ENCODE measurements at places on chromosomes 3 and 15.

GRCh38 chr3:183381673-183382072 is 46.7 kb downstream of the MCF2L2 start:
- DNase-seq, result no peak

DNA sequence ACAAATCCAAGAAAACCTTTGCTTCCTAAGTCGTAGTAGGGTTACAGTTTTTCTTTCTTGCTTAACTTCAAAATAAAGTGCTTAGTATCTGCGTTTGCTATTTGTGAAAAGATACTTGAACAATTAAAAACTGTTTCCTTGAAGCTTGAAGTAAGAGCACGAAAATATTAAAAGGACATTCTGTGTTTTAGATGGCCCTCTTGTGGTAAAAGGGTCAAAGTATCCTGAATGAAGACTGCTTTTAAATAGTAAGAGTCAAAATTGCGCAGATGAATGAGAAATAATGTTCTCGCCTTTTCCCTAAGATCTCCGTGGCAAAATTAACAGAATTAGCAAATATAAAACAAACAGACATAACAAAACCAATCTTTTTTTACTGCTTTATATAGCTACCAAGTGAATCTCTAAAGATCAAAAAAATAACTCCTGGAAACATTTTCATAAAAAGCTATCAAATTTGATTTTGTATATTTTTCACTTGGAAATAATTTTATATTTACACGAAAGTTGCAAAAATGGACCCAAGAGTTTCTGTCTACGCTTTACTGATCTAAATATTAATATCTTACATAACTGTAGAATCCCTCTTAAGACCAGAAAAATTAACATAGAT is 175.4 kb downstream of the MBNL1 start:
- peak; percentile 17 for DNase-seq

GRCh38 chr15:79773128-79773527 is 123.7 kb downstream of the MTHFS start:
- DNase-seq, result no peak

GRCh38 chr3:150238995-150239619 is 169.0 kb upstream of the TSC22D2 start:
- DNase-seq, result no peak

DNA sequence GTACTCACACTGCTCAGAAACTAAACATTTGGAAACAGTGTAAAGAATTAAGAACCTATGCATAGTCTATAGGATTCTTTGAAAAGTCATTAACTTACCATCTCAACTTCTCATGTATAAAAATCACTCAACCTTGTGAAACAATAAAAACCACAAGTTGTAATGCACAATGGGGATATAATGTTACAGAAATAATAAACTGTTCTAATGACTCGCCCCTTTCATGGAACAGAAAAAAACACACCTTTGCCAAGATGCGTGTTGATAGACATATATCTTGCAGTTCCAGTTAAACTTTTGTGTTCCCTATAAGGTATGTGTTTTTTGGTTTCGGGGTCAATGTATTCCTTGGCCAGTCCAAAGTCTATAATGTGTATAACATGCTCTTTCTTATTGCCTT is 50.8 kb upstream of the PPIB start:
- no peak for DNase-seq

DNA sequence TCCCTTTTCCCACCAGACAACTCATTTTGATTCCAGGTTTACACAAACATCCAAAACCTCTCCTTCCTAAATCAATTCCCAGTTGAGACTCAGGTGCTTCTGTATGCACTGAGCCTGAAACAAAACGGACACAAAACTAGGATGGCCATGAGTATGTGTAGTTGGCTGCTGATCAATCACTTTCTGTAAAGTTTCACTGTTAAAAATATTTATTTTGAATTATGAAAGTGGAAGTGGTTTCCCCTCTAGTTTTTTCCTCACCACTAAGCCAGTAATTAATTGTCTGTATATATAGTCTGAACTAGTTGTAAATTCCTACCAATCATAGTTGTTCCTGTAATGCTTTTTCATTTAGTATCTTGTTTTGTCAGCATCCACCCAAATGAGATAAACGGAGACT is 51.7 kb upstream of the TSPAN3 start:
- no peak for DNase-seq

DNA sequence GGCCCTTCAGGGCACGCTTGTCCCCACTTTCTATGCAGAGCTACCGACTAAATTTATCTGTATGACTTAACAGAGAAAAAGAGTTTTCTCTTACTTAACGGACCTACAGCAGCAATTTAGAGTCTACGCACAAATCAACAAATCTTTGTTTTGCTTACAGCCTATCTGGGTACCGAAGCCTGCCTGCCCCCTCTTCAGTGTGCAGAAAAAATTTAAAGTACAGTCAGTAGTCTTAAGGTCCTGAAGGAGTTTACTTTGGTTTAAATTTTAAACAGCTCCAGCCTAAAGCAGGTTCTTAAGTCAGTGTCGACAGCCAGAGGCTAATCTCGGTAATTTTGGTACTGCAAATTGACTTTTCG is 570 bp downstream of the SACM1L start:
- no peak for DNase-seq

GRCh38 chr3:9800529-9800928 is 7.6 kb downstream of the ARPC4 start:
- no peak for DNase-seq

Measured in GM10248 (cell line).